HL-60 (cell line): ENCODE measurements at places on chromosomes 1 and 21.

DNA sequence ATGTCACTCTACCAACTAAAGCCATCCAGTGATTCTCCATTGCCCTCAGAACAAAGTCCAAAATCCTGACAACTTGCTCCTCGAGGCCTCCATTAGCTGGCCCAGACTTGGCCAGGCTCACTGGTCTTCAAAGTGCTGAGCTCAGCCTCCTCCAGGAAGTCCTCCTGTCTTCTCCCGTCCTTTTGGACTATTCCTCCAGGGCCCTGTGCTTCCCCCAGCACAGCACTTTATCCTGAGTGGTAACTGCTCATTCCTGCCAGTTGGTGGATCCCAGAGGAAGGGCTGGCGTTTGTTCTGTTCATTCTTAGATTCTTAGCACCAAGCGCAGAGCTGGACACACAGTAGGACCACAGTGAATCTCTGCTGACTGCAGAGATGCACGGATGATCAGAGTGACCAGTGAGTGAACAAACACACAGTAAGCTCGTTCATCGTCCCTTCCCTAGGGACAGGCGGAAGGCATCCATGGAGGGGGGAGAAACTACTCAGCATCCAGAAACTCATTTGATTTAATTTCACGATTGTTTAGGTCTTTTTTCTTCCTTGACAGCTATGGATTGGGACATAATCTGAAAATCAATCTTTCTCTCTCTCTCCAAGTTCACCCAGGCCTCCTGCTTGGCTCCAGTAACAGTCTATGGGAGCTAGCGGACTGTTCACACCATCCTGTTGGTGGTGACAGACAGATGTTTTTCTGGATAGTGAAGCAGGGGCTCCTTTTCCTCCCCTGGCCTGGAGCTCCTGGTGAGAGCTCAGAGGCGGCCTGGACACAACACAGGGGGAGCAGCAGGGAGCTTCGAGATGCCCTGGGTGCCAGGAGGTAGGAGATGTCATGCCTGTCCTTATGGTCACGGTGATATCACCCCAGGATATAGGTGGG, 180.2 kb downstream of the PTPRU start:
- DNase-seq: no peak

DNA sequence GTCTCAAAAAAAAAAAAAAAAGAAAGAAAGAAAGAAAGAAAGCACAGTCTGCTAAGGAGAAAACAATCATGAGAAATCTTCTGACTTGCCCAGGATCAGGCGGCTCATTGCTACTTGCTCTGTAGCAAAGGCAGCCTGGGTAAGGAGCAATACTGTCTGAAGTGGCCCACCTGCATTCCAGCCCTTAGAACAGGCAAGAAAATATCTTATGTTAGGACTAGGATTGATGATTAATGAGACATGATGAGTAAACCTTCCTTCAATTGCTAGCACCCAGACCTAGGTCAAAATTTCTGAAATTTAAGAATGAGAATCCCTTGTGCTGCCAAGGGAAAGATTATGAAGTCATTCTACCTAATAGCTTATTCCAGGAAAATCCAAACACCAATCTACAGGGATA, 140.8 kb downstream of the DSCAM start:
- no peak for DNase-seq

- DNase-seq: no peak
Measured at GRCh38 chr1:233375653-233376052, 48.1 kb downstream of the MAP3K21 start.

- DNase-seq: no peak
Measured at GRCh38 chr1:170176772-170177171, 31.0 kb downstream of the NTMT2 start.

GRCh38 chr1:207801819-207802218, 50.0 kb downstream of the CD46 start:
- DNase-seq: no peak

- DNase-seq: no peak
Measured at GRCh38 chr1:19654886-19655717, 9.6 kb upstream of the HTR6 start.

GRCh38 chr1:38344716-38345115, 298.1 kb upstream of the POU3F1 start:
- DNase-seq: no peak
